ENCODE measurements at places on chromosomes 4 and X.

GRCh38 chr4:186265683-186266652 lies at the start of gene F11:
Gene F11 (plus strand): TSS chr4:186266189. CDS start chr4:186267137, 948 bp downstream.
- no peak for DNase-seq

GRCh38 chrX:130771230-130771629 lies 131.8 kb downstream of the ENOX2 start:
- no peak for DNase-seq

DNA sequence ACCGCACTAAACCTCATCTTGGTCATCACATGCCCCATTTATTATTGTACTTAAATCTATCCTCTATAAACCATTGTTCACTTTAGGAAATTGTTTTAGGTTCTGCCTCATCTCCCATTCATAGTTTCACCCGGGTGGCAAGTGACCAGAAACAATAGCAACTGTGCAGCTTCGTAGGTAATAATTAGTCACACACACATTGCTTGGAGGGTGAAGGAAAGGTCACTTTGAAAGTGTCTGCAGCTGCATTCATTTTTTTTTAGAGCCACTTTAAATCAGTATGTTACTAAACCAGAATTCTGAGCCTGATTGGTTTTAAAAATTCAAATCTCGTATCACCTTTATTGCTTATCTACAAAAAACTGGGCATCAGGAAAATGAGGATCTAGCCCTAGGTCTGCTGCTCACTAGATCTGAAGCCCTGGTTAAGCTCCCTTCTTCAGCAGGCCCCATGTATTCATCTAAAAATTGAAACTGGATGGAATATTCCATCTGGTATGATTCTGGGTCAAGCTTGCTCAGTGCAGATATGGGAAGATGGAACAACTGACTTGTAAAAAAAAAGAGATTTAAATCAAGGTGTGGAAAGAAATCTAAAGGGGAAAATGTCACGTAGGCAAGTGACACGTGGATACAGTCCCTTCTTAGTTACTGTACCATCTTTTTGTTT lies 62.4 kb downstream of the LIMCH1 start:
- no peak for DNase-seq

GRCh38 chr4:116501954-116502353 lies 583.4 kb downstream of the TRAM1L1 start:
- no peak for DNase-seq

DNA sequence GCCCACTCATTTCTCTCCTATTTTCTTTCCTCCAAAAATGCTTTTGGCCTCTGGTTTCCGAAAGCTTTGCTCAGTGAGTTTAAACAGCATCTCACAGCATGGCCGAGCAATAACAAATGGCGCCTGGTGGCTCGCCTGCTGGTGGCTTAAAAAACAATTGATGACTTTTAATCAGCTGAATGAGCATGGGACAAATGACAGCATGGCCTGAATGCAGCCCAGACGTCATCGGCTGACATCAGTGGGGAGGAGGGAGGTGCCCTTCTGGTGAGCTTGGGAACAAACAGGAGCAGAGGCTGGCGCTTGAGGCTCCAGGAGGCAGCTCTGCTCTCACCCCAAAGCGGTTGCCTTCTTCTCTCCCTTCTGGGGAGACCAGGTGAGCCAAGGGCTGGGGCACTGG lies 286.4 kb downstream of the BCOR start:
- no peak for DNase-seq

DNA sequence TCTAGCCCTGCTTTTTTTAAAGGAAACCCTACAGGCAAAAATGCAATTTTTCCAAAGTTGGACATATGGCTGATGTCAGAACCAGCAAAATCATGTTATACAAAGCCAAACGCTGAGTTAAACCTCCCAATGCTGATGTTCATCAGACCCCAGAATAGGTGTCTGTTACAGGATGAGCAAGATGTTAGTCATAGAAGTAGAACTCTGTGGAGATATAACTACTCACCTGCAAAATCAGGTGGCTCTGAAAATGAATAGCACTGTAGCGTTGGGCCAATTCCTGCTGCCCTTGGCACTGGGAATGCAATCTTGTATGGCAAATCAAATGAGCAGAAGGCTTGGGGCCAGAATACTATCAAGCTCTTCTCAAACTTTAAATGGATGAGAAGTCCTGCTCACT lies 634.1 kb downstream of the RPA4 start:
- no peak for DNase-seq

DNA sequence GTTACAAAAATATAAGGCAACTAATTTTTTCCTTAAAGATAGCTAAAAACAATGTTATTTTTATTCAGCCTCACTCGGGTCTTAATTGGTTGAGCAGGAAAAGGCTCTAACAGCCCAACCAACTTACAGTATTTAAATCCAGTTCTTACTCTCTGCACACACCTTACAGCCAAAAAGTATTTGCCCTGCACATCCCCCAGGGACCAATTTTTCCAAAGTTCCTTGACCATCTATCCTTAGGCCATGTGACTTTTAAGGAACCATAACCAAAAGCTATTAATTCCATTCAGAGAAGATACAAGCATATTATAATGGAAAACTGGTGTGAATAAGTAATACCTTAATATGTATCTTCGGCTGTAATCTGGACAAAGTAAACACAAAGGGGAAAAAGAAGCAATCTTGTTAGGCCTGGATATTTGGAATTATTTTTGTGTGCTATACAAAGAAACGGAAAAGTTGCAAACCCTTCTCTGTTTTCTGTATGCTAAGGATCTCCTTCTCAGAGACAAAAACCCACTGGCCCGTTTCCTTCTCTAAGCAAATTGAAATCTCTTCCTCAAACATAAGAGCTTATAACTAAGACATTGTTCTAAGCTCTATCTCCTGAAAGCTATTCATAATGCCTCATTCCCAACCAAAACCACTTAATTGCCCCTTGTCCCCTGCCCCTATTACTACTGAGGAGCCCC lies 1.0 kb upstream of the THAP9 start:
- DNase-seq: no peak

DNA sequence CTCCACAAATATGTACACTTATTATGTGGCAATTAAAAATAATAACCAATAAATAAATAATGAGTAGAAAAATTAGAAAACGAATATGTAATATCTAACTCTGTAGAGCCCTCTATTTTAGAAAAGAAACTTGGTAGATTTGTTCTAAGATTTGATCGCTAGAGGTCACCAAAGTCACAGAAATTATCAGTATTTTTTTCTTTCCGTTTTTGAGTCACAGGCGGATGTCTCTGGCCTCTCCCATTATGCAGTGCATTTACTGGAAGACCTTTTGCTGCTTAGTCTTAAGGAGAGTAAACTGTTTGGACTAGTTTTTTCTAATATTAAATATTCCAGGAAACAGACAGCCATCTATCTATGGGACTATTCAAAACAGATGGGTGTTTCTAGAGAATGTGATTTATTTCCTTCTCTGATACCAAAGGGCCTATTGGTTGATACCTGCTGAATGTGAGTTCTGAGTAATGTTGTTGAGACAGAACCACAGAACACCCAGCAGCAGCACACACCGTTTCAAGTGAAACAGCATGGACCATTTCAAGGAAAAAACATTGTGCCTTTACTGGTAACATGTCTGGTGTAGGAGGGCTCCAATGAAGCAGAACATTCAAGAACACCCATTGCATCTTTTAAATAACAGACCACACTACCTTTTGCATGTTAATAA lies 34.0 kb upstream of the GYPA start:
- peak; percentile 45 for DNase-seq

- DNase-seq: no peak
These were observed 182.2 kb downstream of the BMPR1B start for GRCh38 chr4:94939791-94940519.

DNA sequence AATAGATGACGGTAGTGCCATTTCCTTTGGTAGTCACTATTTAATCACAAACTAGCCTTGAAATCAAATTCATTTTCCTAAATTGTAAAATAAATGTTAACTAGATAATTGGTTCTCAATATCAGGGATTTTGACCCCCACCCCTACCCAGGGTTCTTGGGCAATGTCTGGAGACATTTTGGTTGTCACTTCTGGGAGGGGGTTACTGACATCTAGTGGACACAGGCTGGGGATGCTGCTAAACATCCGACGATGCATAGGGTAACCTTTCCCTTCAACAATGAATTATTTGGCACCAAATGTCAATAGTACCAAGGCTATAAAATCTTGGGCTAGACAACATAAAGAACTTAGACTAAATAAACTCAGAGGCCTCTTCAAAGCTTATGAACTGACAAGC lies 285.8 kb upstream of the TRPC5 start:
- no peak for DNase-seq

DNA sequence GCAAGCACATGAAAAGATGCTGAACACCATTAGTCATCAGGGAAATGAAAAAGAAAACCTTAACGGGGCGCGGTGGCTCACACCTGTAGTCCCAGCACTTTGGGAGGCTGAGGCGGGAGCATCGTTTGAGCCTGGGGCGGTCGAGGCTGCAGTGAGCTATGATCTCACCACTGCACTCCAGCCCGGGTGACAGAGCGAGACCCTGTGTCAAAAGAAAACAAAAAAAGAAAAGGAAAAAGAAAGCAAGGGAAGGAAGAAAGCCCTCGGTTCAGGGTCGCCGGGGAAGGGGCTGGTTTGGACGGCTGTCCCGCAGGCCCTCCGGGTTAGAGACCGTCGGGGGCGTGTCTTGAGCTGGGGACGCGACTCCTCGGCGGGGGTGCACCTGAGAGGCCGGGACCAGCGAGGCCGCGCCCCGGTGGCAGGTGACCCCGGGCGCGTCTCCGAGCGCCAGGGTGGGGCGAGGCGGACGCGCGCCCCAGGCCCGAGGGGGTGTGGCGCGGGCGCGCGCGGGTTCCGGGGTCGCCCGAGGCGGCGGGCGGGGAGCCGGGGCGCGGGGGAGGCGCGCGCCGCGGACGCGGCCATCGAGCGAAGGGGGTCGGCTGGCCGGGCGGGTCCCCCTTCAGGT lies 478 bp upstream of the PLXNA3 start:
- no peak for DNase-seq

DNA sequence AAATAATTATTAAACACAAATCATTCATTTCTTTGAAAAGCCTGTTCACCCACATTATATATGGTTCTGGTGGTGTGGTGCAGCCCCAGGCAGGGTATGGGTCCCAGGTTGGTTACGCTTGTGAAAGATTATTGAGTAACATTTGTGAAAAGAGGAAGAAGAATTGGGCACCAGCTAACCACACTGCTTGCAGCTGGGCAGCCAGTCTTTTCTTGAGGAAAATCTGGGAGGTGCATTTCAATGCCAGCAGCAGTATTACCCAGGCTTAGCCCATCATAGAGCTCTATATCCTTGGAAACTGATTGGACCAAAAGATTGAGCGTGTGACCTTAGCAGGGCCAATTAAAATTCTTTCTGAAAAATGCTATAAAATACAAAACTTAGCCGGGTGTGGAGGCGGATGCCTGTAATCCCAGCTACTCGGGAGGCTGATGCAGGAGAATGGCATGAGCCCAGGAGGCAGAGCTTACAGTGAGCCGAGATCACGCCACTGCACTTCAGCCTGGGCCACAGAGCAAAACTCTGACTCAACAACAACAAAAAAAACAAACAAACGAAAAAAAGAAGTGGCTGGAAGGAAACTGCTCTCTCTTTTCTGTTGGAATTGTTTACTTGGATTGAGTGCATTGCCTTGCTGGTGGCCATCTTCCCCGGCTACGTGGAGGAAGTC lies 9.7 kb upstream of the PLAC8 start:
- DNase-seq: no peak

DNA sequence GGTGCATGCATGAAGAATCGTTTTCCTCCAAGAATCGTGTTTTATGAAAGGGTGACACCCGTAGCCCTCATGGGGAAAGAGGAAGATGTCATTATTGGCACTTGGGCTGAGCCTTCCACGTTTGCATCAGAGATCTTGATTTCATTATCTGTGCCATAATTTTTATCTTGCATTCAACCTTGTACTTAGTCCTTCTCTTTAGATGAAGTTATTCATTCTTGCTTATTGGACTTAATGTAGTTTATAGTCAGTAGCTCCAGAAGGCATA lies 66.8 kb downstream of the GAB1 start:
- no peak for DNase-seq

DNA sequence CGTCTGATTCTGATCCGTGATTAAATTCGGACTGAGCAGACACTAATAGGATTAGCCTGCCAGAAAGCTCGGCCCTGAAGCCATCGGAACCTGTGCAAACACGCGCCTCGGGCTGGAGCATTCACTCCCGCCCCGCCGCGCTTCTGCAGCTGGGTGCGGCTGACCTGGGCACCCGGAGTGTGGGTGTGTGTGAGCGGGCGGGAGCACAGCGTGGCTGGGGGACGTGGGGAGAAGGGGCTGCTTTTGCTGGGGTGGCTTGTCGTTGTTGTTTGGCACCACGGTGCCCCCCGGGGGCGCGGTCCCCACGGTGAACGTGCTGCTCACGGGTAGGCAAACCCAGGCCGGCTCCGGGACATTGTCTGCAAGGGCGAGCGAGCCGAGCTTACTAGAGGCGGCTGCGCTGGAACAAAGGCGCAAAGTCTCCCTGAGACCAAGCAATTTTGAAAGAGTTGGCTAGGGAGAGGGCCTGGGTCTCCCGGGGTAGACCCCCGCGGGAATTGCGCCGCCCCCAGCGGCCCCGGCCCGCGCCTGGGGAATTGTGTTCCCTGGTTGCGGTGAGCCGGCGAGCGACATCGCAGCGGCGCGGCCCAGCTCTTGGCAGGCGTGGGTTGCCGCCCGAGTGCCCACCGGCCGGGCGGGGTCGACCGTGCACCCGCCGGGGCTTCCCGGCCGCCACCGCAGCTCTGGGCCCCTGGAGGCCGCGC lies 1.4 kb downstream of the MAMLD1 start:
- no peak for DNase-seq

DNA sequence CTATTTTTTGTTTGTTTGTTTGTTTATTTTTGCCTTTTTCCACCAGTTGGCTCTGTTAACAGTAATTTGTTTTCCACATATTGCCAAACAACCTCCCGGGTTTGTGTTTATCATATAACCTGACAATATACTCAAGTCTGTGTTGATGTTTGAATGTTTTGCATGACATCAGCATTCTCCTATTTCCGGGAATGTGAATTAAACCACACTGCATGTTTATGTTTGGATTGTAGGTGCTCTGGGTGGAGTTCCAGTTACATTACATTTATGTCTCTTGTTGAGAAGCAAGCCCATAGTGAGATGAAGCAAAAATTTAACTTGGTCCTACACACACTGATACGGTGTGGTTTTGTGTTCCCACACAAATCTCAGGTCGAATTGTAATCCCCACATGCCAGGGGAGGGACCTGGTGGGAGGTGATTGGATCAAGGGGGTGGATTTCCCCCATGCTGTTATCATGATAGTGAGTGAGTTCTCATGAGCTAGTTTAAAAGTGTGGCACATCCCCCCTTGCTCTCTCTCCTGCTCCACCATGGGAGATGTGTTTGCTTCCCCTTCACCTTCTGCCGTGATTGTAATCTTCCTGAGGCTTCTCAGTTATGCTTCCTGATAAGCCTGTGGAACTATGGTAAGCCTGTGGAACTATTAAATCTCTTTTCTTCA lies 54.4 kb upstream of the CLNK start:
- DNase-seq: no peak
